ENCODE measurements at places on chromosomes 16 and 17.

DNA sequence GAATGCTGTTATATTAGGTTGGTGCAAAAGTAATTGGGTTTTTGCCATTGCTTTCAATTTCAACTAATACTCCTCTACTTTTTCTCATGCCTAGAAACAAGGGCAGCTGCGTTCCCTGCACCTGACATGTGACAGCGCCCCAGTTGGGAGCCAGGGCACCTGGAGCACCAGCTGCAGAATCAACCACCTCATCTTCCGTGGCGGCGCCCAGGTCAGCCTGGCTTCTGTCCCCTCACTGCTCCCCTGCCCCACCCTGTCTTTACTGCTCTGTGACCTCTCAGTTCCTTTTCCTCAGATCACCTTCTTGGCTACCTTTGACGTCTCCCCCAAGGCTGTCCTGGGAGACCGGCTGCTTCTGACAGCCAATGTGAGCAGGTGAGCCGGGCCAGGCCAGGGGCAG, 16.4 kb upstream of the ITGAD start:
- no peak for DNase-seq

DNA sequence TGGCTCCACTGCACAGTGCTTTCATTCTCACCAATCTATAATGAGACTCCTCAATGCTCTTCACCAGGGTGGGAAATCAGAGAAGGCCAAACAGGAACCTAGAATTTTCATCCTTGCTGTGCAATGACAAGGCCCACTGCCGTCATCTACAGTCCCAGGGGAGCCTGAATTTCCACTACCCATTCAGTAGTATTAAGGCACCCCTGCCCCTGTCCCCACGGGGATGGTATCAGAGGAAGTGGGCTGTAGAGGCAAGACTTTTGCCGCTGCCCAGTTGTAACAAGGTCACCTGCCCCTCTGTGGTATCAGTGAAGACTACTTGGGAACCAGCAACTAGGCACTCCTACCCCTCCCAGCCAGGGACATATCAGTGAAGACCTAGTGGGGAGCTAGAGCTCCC, 104.5 kb downstream of the C16orf78 start:
- no peak for DNase-seq

GRCh38 chr16:54405478-54405877, 118.9 kb upstream of the IRX3 start:
- no peak for DNase-seq

DNA sequence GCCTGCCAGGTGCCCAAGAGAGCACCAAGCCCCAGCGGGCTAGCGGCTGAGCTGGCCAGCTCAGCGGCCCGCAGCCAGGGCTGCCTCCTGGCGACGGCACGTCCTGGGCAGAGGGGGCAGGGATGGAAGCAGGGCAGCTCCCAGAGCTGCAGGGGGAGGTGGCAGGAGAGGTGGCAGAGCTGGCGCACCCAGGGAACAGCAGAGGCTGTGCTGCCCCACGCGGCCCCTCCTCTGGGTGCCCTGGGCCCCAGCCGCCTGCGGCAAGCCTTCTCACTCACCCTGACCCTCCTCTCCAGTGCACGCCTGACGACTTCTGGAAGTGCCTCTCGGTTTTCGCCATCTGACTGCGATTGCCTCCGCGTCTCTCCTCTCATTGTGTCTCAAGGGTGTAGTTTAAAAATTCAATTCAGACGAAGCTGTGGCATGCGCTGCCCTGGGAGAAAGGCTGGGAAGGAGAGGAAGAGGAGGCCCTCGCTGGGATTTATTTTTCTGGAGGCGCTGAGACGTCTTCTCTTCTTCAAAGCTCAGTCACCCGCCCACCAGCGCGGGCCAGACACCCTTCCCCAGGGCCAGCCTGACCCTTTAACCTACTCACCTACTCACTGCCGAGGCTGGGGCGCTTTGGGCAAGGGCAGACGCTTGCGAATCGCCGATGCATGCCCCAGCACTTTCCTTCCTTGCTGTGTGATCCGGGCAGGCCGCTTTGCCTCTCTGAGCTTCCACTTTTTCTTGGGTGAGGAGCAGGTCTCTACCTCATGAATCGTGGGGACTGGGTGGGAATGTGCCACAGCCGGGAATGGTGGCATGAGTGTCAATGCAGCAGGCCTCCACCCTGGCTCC, 24.9 kb downstream of the GSE1 start:
- DNase-seq, result no peak

DNA sequence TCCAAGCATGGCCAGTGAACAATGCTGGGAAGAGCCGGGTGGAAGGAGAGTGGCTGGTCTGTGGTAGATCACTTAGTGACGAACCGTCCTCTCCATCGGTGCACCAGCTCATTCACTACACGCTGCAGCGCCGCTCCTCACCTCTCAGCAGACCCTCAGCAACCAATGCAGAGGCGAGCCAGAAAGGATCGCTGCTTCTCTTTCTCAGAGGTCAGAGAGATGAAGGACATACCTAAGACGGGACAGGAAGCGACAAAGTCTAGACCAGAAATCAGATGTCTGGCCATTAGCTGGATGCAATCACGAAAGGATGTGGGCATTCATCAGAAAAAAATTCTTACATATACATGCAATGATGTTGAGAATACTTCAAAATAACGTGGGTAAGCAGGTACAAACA, 26.9 kb downstream of the NSMCE1 start:
- DNase-seq, result no peak

DNA sequence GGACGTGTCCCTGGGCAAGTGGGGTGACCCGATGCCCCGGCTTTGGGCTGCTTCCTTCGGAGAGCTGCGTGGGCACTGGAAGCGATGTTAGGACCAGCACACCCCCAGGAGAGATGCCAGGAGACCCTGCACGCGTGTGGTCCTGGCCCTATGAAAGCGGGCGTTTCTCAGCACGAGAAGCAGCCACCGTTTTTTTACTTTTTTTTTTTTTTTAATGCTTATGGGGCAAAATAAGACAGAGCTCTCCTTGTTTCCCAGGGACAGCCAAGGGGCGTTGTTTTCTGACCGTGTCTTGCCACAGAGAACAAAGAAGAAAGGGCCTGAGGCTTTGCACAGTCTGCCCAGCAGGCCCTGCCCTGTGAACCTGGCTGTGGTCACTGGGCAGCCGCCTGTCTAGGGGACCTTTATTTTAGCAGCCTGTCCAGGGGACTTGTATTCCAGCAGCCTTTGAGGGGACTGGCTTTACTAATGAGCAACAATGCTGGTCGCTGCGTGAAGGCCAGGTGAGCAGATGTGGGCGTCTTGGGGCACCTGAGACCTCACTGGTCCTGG, 996 bp downstream of the SLC25A10 start:
- DNase-seq, result no peak

GRCh38 chr16:57534337-57534880, 2.0 kb downstream of the CCDC102A start:
- DNase-seq, result no peak

DNA sequence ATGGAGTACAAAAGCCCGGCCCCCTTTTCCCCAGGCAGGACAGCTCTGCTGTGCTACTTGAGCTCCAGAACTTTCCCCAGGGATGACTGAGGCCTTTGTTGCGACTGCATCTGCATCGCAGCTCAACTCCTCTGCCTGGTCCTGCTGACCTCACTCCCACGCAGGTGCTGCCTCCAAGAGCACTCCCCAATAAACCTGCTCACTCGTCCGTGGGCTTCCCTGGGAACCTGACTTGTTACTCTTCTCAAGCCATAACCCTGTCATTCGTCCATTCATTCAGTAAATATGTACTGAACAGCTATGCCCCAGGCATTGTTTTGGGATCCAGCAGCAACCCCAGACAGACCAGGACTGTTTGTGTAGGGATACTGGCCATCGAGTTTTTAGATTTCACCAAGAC, 11.6 kb upstream of the RMI2 start:
- DNase-seq, result peak; percentile 16

- DNase-seq, result peak; percentile 17
Measured at GRCh38 chr17:49910094-49910857, 58.7 kb upstream of the DLX4 start.

- no peak for DNase-seq
Measured at GRCh38 chr16:58471209-58471975, 28.6 kb upstream of the NDRG4 start.

GRCh38 chr17:4796552-4796920, 572 bp downstream of the PSMB6 start:
- DNase-seq, result peak; percentile 44

DNA sequence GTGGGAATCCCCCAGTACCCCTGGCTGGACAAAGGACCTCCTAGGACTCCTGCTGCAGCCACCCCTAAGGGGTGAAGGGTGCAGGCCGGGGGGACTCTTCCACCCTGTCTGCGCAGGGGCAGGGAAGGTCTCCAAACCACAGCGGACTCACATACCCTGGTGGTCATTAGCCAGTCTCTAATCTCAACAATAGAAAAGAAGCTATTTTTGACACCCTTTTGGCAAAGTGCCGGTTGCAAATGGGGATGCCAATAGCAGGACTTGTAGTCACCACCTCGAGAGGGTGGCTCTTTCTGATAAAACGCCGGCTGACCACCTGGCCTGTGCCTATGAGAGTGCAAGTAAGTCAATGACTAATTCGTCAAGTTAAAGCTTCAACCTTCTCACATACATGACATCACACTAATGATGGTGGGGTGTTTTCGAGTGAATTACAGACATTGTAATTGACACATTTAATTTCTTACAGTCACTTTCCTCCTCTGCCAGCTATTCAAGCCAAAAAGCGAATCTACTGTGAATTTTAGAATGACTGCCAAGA, 23.1 kb upstream of the DNAH17 start:
- peak; percentile 28 for DNase-seq

DNA sequence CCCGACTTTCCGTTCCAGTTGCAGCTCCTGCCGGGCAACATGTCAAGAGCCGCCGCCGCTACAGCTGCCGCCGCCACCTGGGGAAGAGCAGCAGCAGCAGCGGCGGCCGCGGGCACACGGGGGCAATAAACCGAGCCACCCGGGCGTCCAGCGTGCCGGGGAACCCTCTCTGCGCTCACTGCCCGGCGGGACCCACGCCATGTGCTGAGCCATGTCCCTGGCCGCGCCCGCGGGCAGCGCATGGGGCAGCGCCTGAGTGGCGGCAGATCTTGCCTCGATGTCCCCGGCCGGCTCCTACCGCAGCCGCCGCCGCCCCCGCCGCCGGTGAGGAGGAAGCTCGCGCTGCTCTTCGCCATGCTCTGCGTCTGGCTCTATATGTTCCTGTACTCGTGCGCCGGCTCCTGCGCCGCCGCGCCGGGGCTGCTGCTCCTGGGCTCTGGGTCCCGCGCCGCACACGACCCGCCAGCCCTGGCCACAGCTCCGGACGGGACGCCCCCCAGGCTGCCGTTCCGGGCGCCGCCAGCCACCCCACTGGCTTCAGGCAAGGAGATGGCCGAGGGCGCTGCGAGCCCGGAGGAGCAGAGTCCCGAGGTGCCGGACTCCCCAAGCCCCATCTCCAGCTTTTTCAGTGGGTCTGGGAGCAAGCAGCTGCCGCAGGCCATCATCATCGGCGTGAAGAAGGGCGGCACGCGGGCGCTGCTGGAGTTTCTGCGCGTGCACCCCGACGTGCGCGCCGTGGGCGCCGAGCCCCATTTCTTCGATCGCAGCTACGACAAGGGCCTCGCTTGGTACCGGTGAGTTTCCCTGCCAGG, 604 bp downstream of the HS3ST3B1 start:
- DNase-seq, result no peak

DNA sequence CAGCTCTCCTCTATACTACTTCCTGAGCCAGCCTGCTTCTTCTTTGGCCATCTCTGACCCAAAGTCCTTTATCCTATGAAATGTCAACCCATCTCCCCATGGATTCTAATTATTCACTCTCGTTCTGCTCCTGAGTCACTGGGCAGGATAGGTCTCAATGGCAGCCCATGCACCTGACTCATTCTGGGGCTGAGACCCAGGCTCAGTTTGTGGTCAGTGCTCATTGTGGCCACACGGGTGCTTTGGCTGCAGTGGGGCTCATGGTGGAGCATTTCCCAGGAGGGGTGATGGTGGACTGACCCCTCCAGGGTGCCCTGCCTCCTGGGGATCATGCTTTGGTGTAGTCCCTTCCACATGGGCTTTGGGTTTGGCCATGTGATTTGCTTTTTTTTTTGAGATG, 154.8 kb upstream of the WSCD1 start:
- DNase-seq, result no peak

DNA sequence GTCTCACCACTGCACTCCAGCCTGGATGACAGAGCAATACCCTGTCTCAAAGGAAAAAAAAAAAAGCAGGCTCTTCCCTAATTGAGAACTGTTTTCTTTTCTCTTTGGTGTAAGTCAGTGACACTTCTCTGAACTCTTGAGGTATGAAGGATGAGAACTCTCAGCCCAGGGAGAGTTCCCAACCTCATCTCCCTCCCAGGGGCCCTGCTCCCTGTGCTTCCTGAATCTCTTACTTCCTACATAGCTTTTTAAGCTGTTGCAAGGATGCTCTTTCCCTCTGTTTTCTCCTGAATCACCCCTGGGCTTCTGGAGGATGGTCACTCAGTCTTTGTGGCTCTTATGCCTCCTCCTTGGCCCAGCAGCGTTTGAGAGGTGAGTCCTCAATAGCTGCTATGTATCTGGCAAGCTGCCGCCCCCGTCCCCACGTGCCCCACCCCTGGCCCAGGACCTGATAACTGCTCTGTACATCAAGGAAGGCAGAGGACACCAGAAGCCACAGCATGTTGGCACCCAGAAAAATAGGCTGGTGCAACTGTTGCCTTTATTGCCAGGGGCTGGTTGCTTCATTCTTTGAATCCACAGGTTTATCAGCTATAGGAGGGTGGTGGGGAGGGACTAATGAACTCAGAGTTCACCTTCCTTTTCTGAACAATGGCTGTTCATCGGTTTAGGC, 24.0 kb downstream of the IGF2BP1 start:
- DNase-seq, result no peak

- no peak for DNase-seq
Measured at GRCh38 chr16:79509211-79509631, 91.3 kb downstream of the MAF start.

GRCh38 chr16:66023481-66023880, 343.0 kb upstream of the CDH5 start:
- no peak for DNase-seq

GRCh38 chr16:76955629-76956028, 235.4 kb upstream of the MON1B start:
- peak; percentile 44 for DNase-seq

DNA sequence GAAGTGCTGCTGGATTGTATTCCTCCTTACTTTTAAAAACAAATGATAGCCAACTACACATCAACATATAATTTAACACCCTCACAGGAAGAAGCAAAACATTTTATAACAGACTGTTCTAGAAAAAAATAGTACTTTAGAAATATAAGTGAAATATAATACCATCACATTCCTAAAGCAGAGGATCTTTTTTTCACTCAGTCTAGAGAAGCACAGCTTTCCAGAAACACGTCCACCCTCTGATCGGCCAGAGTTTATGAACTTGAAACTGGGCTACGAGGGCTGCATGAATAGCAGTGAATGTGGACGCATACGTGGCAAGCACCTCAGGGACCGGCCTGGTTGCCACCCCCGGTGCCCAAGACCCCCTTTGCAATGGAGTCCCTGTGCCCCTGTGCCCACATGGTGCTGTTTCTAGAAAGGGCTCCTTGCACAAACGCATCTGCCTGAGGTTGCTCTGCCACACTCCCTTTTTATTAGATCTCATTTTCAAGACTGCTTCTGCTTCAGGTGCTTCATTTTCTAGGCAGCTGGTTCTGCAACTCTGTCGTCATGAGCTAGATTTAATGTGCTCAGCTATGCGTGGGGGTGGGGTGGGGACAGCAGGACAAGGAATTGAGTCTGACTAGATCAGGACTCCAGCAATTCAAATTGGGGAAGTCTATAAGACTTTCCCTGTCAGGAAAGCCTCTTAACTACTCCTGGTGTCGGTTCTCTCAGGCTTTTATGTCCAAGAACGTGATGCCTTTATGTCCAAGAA, 29.1 kb upstream of the ERN1 start:
- no peak for DNase-seq

All from fibroblast of mammary gland (primary cell).